ENCODE measurements at places on chromosomes 13 and 19.

DNA sequence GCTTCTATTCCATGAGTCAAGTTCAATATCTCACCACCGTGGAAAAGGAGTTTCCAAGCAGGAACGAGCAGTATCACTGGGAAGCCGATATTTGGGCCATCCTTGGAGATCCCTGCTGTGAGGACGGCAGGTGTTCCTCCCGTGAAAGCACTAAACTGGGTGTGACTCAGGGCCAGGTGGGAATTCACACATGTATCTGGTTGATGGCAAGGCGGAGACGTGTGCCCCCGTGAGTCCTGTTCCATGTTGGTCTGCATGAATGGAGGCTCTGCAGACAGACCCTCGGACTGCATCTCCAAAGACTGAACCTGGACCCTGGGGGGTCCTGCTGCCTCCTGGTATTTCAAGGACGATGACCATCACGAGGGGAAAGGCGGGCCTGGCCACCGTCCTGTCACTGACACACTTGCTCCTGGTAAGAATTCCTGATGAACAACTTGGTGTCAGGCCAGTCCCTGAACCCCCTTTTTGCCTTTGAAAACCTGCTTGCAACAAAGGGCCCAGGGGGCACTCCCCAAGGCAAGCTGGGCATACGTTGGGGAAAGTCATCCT, 22.8 kb upstream of the GAS6 start:
- DNase-seq = no peak

GRCh38 chr13:92804346-92804745, 422.3 kb upstream of the GPC6 start:
- DNase-seq = no peak

DNA sequence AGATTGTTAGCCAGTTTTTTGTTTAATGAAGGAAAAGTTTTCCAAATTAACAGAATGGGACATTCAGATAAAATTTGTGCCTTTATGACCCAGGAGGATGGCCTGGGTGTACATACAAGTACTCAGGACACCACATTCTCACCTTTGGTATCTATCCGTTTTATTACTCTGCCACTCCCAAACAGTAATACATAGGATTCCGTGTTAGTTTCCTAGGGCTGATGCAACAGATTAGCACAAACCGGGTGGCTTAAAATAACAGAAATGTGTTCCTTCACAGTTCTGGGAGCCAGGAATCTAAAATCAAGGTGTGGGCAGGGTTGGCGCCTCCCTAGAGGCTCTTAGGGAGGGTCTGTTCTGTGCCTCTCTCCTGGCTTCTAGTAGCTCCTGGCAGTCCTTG, 129.9 kb downstream of the GGACT start:
- no peak for DNase-seq

DNA sequence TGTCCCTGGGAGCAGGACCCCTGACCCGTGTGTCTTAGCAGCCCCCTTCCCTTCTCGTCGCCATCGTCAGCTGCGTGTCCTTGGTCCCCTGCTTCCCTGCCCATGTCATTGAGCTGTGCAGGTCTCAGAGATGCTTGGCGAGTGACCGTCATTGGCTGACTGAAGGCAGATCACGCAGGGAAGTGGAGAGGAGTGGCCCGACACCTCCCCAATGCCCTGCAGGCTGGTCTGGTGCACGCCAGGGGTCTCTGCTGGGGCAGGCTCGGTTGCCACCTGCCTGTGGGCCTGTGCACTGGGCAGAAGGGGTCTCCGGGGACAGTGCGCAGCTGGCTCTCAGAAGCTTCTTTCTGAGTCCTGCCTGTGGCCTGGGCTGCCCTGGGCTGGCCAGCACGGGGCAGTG, 6.2 kb downstream of the GNA11 start:
- no peak for DNase-seq

DNA sequence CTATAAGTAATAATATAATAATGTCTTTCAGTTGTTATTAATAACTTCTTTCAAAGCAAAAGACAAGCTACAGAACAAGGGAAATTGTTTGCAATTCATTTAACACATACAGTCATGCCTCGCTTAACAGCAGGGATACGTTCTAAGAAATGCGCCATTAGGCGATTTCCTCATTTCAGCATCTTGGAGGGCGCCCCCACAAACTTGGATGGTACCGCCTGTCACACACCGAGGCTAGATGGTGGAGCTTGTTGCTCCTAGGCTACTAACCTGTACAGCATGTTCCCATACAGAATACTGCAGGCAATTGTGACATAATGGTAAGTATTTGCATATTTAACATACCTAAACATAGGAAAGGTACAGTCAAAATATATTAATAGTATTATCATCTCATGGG, 8.2 kb upstream of the ANKRD10 start:
- no peak for DNase-seq

DNA sequence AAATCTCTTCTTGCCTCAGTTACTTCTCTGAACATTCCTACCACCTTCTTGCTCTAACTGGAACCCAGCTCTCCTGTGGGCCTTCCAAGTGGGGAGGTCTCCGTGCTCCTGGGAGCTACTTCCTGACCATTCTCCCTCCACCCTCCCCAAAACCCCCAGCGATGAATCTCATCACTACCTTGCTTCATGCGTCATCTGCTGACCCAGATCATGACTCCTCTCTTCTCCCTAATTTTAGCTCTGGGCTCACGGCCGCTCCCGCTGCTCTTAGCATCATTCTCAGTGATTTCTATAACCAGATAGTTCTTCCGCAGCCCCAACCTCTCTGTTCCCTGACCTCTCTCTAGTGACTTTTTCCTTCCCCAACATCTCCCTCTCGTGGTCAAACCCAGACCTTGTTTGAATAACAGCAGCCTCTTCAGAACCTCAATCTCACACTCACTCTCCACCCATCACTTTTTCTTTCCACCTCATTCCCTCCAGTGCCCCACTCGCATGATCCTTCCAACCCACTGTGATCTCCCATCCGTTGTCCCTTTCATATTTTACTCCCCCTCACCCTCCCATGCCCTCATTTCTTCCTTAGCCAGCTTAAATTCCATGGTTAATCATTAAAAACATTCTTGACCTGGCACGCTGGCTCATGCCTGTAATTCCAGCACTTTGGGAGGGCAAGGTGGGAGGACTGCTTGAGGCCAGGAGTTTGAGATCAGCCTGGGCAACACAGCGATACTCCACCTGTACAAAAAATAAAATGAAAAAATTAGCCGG, 21.8 kb downstream of the MRPS12 start:
- DNase-seq = peak; percentile 66

- DNase-seq = no peak
Observed at GRCh38 chr13:81275666-81276258, 934.8 kb upstream of the SPRY2 start.

Data from CD4-positive, alpha-beta T cell treated with Interferon alpha-2 for 1 hour (primary cell).